ENCODE measurements at places on chromosomes 5 and 9. TPM values are rescaled to one million over a fixed set of nuclear protein-coding genes. Genes with fewer than 3 reads are reported as not detected.
A peak's percentile ranks its signal among the peaks of the same experiment; 100 is the strongest.

GRCh38 chr5:32707418-32707997 lies 3.6 kb upstream of the NPR3 start:
- no peak for DNase-seq

DNA sequence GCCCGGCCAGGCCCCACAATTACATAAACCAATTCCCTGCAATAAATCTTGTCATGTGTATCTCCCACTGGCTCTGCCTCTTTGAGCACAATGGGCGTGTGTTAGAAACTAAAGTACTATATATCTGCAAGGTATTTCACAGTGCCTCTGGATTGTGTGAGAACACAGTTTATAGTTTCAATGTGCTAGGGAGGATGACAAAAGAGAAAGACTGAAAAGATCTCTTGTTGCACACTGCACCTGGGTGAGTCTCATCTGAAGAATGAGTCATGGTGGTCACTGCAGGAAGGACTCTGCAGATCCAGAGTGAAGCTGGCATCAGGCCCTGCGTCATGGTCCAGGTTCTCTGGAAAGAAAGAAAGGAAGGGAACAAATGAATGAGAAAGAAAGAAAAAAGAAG lies 20.7 kb upstream of the CTSV start:
- no peak for DNase-seq

- no peak for DNase-seq
These were observed 13.9 kb downstream of the PTTG1 start for GRCh38 chr5:160435532-160435931.

- DNase-seq, result no peak
These were observed 182.4 kb downstream of the CCDC171 start for GRCh38 chr9:15735083-15735857.

DNA sequence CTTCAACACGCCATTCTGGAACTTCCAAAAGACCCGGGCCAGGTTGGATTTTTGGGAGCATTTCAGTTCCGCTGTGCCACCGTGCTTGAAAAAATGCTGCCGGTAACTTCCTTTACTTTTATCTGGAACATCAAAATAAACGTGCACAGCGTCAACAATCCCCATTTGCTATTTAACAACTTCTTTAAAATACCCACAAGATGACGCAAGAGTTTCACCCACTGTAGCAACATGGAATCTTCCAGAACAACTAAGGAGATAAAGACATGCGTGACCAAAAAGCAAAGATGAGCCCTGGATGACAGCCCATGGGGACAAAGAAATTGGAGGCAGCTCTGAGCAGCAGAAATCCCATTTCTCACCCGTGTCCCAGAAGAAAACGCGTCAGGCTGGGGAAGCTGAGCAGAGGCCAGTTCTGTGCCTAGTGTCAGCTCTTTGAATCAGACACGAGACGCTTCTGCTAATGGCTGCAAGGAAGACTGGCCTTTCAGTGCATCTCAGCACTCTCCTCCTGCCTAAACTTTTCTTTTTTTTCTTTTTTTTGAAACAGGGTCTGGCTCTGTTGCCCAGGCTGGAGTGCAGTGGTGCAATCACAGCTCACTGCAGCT lies 61.3 kb downstream of the SECISBP2 start:
- DNase-seq, result peak; percentile 18

DNA sequence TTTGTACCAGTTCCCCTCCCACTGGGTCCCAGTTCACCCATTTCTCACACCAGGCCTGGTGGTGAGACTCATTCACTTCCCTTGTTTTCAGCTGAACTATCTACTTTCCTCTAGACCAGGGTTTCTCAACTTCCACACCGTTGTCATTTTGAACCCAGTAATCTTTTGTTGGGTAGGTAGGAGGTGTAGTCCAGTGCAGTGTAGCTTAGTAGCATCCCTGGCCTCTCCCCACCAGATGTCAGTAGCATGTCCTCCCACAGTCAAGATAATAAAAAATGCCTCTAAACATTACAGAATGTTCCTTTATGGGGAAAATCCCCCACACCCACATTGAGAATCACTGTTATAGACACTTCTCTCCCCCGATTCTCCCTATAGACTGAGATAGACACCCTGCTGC lies 299.1 kb downstream of the EPB41L4A start:
- DNase-seq, result no peak

GRCh38 chr5:31385774-31386537 lies 145.9 kb downstream of the DROSHA start:
- no peak for DNase-seq

DNA sequence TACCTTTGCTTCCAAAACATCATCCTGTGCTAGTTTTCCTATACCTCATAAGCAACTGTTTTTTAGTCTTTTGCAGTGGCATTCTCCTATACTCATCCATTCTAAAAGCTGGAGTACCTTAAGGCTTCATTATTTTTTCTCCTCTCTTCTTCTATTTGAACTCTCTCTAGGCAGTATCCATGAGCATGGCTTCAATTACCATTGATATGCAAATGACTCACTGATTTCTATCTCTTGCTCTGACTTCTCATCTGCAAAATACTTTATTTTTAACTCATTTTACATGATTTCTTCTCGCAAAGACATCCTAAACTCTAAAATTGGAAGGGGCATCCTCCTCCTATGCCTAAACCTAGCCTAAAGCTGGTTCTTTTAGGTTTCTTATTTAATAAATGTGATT lies 365.1 kb upstream of the NUDT12 start:
- DNase-seq, result no peak

The IFNB1 gene
- not detected for total RNA-seq

The BTNL9 gene
- 8.0 TPM for total RNA-seq

The EQTN gene
- not detected for total RNA-seq

The PCDHGA10 gene
- 5.3 TPM for total RNA-seq

All from right cardiac atrium (tissue), 5 donors.